ENCODE measurements at places on chromosomes 4 and X.

DNA sequence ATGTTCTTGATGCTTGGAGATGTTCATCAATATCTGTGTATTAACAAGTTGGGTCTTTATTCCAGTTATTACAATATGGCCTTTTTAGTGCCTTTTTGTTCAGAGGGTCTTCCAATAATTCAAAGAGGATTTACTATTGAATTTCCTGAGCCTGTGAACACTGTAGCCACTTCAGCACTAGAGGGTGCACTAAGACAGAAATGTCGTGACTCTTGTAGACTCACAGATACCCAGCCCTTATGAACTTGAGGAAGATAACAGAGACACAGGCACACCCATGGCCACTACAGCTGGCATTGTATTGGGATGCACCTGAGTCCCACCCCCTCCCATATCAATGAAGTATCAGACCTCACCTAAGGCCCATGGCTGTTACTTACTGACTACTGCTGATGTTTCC, 54.4 kb upstream of the ACTRT1 start:
- DNase-seq: no peak

DNA sequence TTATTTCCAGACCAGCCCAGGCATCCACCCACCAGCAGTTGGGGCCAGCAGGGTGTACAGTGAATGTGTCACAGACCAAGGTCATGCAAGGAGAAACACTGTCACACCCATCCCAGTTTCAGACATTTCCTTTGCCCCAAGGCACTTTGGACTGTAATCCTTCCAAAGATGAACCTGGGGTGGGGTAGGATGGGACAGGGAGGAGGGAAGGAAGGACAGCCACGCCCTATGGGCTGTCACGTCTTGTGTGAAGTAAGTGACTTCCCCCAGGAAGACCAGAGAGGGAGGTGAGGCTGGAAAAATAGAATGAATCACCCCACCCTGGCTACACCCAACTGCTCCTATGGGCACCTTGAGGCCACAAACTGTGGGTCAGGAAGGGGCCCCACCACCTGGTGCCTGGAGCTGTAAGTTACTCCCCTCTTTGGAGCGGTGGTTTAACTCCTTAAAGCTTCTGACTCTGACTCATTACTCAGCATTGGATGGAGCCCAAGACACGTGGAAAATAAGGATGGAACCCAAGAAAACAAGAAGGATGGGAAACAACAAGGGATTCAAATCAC, 349.9 kb upstream of the KLF3 start:
- no peak for DNase-seq

DNA sequence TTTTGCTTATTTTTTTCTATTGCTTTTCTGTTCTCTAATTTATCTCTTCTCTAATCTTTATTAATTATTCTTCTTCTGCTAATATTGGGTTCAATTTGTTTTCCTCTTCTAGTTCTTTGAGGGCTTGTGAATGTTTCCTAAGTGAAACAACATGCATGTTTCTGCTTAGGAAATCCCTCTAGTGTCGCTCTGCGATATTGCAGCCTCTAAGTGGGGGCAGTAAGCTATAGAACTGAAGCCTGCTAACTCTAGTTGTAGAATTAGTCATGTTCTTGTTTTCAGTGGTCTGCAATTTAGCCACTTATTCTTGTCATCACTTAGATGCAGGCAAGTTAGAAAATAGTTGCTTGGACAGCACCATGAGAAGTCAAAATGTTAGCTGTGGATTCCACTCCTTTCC, 222.6 kb downstream of the SPIN4 start:
- no peak for DNase-seq

DNA sequence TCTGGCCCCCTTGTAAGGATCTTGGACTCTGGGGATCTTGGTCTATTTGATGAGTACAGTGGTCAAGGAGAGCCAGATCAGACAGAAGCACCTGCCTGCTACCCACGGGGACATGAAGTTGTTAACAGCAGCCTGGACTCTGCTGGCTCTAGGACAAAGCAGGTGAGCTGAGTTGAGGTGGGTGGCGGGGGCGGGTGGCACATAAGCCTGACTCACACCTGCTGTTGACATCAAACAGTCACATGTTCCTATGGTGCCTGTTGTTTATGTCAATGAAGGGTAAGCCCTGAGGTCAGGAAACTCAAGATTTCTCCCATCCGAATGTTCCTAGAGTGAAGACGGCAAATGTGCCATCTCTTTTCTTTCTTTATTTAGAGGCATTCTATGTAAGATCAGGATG, 50.1 kb upstream of the CLNK start:
- no peak for DNase-seq

- DNase-seq: no peak
These were observed 34.8 kb downstream of the CCNQ start for GRCh38 chrX:153564047-153564606.

- no peak for DNase-seq
These were observed 36.0 kb downstream of the GAB3 start for GRCh38 chrX:154714925-154715324.

DNA sequence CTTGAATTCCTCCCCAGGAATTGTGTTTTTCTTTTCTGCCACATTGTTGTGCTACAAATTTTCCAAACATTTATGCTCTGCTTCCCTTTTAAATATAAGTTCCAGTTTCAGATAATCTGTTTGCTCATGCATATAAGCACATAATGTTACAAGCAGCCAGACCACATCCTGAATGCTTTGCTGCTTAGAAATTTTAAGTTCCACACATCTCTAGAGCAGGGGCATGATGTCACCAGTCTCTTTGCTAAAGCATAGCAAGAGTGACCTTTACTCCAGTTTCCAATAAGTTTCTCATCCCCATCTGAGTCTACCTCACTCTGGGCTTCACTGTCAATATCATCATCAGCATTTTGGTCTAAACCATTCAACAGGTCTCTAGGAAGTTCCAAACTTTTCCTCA, 932.5 kb downstream of the SH3BGRL start:
- DNase-seq: no peak

- no peak for DNase-seq
These were observed 574.8 kb upstream of the DIPK2B start for GRCh38 chrX:45775468-45775867.

DNA sequence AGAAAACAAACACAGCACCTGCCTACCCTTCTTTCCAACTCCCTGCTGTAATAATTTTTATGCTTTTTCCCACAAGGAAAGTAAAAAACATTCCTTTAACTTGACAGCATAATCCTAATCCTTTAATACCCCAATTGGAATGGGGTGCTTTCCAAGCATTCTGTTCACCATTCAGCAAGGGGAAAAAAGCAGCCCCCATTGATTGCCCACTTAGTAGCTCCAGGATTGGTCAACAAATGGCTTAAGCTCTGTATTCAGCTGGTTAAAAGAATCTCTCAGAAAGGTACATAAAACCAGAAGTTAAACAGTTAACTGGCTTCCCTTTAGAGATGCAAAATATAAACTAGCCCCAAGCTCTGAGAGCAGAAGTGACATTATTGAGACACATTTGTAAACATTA, 194.8 kb upstream of the ATOH1 start:
- DNase-seq: no peak
